ENCODE measurements at places on chromosomes 5 and 9.

DNA sequence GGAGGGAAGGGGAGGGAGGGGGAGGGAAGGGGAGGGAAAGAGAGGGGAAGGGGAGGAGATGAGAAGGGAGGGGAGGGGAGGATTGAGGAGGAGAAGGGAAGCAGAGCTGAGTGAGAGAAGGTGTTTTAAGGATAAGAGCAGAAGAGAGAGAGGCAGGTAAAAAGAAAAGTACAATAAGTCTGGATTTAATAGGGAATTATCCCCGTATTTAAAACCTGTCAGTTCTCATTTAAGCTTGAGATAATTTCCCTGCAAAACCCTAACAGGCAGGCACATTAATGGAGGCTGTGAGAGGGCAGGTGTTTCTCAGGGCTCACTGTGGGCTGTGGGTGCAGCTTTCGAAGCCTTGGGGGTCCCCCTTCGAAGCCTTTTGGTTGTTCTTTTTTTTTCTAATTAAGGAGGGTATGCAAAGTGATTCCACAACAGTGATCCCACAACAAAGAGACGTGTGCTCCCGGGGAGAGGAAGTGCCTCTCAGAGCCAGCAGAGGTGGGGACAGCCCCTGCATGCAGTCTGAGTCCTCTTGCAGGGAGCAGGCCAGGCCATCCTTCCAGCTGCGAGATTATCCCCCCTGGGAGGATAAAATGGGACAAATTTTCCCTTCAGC, 317.9 kb upstream of the IRX1 start:
- DNase-seq = no peak

- peak; percentile 81 for DNase-seq
Measured at GRCh38 chr5:43631182-43631910, 28.4 kb downstream of the NNT start.

DNA sequence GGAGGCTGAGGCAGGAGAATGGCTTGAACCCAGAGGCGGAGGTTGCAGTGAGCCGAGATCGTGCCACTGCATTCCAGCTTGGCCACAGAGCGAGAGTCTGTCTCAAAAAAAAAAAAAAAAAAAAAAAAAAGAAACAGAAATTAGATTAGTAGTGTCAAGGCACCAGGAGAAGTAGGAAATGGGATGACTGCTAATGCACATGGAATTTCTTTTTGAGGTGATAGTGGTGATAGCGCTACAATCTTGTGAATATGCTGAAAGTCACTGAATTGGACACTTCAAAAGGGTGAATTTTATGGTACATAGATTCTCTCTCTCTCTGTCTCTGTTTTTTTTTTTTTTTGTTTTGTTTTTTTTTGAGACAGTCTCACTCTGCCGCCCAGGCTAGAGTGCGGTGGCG, 42.1 kb upstream of the SUB1 start:
- DNase-seq = no peak

GRCh38 chr9:69023650-69024049, 9.7 kb upstream of the PRKACG start:
- no peak for DNase-seq

- no peak for DNase-seq
Measured at GRCh38 chr5:120446068-120446492, 18.0 kb upstream of the PRR16 start.

GRCh38 chr5:34521628-34522290, 134.4 kb upstream of the RAI14 start:
- DNase-seq = no peak

DNA sequence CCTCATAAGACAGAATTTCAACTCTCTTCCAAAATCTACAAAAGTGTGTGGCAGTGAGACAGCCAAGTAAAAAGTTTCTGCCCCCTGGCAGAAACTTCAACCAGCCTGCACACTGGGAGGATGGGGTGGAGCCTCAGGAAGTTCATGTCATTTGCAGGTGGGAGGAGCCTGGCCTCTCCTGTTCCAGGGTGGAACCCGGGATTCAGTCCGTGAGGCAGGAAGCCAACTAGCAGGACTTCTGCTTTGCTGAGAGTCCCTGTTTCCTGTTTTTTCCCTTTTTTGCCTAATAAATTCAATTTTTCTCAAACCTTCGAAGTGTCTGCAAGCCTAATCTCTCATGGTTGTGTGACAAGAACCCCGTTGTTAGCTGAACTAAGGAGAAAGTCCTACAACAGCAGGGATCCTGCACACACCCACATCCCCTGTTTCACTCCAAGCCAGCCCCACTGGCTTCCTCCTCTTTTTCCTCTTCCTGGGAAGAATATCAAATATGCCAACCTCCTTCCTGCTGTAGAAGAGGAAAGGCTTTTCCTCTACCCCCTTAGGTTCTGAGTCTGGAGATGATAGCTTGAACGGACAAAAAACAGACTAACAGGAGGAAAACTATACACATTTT, 69.3 kb downstream of the ALDH7A1 start:
- DNase-seq = no peak

DNA sequence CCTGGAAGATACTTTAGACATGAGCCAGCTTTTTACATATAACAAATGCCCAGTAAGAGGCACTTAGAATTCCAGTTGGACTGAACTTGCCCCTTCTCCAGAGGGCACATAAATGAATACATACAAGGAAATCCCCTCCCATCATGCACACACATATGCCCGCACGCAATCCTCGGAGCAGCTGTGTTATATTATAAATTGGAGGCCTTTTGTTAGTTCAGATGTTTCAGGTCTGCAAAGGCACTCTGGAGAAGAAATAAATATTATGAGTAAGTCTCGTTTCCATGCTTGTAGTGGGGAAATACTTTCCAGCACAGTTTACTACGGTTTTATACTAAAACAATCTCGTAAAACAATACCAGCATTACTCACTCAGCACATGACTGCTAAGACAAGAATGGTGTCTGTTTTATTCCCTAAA, 17.6 kb upstream of the MUSK start:
- DNase-seq = no peak

- no peak for DNase-seq
Measured at GRCh38 chr5:116379306-116379705, 195.3 kb downstream of the SEMA6A start.

GRCh38 chr5:16502866-16503265, 37.3 kb upstream of the ZNF622 start:
- no peak for DNase-seq

- DNase-seq = no peak
Measured at GRCh38 chr5:83157163-83157562, 79.8 kb downstream of the XRCC4 start.

DNA sequence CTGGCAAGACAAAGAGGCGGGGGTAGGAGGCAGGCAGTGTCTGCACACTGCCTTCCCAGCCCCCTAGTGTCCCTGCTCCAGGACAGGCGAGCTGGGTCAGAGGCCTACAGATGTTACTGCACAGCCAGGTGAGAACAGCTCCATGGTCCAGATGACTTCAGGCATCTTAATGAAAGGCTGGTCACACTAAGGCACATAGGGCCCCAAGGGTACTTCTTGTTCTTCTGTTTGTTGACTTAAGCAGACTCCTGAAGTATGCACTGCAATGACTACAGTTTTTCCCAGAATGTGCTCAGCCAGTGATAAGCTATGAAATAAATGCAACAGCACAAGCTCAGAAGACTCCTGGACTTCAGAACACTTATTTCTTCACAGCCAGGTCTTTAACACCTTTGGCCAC, 27.4 kb downstream of the ATPSCKMT start:
- DNase-seq = no peak

DNA sequence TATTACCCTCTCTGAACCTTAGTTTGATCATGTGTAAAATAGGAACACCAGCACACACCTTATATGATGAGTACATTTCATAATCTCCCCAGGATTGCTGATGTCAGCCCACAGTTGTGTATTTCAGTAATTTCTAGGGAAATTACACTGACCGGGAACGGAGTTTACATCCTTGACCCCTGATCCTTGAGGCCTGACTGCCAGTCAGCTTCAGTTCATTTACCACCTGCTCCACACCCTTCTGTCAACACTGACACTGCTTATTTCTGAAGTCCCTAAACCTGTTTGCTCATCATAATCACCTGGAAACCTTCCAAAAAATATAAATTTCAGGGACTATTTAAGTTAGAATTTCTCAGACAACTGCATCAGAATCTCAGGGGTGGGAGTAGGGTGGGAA, 55.3 kb downstream of the ZNF622 start:
- DNase-seq = no peak

DNA sequence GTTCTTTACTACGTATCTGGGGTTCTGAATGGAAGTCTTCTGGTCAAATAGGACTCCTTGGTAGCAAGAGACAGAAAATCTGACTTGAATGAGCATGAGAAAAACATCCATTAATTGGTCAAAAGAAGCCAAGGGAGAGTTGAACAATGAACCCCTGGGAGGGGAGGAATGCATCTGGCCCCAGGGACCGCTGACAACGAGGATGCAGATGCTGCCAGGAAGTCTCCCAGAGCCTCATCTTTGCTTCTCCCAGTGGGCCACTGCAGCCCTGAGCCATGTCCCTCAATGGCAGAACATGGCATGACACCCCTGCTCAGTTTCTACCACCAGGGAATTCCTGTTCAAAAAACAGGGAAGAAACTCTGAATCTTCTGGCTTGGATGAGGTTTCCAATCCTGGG, 50.5 kb upstream of the ICE1 start:
- DNase-seq = no peak

GRCh38 chr9:3912280-3912679, 386.5 kb upstream of the RFX3 start:
- no peak for DNase-seq

DNA sequence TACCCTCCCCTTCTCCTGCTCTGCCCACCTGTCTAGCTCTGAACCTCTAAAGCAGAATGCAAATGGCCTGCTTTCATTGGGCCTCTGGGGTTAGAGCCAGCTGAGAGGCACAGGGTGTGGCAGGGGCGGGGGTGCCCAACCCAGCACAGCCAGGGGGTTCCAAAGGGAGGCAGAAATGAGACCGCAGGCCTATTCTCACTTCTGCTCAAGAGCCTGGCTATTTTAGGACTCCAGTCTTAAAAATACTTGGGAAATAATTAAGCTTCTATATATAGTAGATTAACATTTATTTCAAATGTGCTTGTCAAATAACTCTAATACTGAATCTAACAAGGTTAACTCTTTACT, 5.7 kb downstream of the QSOX2 start:
- DNase-seq = no peak

DNA sequence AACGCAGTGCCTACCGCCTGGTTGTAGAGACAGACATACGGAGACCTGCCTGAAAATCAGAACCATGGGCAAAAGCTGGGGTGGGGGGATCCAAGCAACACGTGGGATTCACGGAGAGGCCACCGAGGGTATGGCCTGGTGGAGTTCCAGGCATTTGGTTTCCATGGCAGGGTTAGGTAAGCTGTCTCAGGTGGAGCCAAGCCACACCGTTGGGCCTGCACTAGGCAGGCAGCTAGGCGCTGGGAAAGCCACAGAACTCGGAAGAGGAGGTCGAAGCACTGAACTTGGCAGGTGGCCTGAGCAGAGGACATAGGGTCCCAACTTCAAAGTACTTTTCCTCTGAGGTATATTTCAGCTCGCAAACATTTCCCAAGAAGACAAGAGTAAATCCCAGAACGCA, 111.6 kb downstream of the ISL1 start:
- DNase-seq = no peak

DNA sequence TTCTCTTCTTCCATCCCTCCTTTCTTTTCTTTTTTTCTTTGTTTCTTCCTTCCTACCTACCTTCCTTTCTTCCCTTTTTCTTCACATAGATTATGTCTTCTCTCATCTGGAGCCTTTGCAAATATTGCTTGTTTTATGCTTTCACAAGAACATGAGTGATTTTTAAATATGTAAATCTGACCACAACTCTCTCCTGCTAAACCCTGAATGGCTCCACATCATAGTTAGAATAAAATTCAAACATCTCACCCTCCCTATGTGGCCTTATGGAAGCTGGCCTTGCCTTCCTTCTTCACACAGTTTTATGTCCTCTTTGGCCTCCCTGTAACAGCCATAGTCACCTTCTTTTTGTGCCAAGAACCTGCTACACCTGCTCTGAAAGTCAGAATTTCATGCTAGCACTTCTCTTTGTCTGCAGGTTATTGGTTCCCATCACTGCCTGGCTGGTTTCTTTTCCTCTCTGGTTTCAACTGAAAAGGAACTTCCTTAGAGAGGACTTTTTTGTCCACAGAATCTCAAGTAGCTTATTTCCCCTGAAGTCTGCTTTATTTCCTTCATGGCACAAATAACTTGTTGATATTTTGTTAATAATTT, 114.3 kb upstream of the TNC start:
- DNase-seq = no peak

DNA sequence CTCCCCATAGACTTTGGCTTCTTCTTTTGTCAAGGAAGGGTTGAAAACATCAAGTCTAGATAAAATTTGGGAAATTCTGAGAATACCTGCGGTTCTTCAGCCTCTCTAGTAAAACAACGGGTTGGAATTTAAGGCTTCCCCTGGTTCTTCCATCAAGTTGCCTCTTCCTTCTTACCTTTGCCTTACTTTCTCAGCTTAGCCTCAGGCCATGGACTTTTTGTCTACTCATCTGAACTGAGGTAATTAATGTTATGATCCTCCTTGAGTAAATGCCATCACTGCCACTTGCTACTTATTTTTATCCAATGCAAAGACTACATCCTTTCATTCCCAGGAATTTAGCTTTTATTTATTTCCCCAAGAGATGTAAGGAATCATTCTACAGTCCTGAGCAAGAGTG, 184.4 kb downstream of the MPDZ start:
- no peak for DNase-seq

Measured in SK-N-DZ (cell line).